Vein endothelial cell (primary cell): ENCODE measurements at places on chromosomes 1 and 21. TPM values are rescaled to one million over a fixed set of nuclear protein-coding genes. Genes with fewer than 3 reads are reported as not detected.

Gene DPT
- not detected in 2 replicates for total RNA-seq

Gene ANGPTL7
- not detected in 2 replicates for total RNA-seq

Gene DCST2
- not detected in 2 replicates for total RNA-seq

Gene BATF3
- total RNA-seq = 0.33 and 1.2 TPM in 2 replicates

Gene CELA3A
- total RNA-seq = not detected in 2 replicates

Gene MUL1
- 31.6 and 41.2 TPM in 2 replicates for total RNA-seq

Gene HSD3B2
- total RNA-seq = not detected in 2 replicates

Gene PADI2
- total RNA-seq = under 0.01 TPM in 1 of 2 replicates, not detected in the other

Gene HRNR
- not detected in 2 replicates for total RNA-seq

Gene DPH2
- 22.9 and 26.4 TPM in 2 replicates for total RNA-seq

Gene HLX
- 8.5 and 15.0 TPM in 2 replicates for total RNA-seq

Gene TMEM51
- 10.8 and 12.4 TPM in 2 replicates for total RNA-seq

Gene AMY1C
- not detected in 2 replicates for total RNA-seq

Gene C1QB
- total RNA-seq = not detected in 2 replicates

Gene SCYL3
- 6.6 and 7.8 TPM in 2 replicates for total RNA-seq

Gene AKNAD1
- total RNA-seq = not detected in 2 replicates

Gene GBP6
- total RNA-seq = not detected in 2 replicates

Gene FCGR1A
- not detected in 2 replicates for total RNA-seq

Gene GBP4
- total RNA-seq = 2.0 and 4.8 TPM in 2 replicates

Gene ETNK2
- total RNA-seq = 16.8 and 30.4 TPM in 2 replicates

Gene KRTAP12-2
- not detected in 2 replicates for total RNA-seq

Gene TFAP2E
- 0.19 TPM in 1 of 2 replicates, not detected in the other for total RNA-seq

Gene LMOD1
- under 0.01 and 0.10 TPM in 2 replicates for total RNA-seq

Gene UBL4B
- not detected in 2 replicates for total RNA-seq

Gene MAP10
- 2.0 and 2.5 TPM in 2 replicates for total RNA-seq

Gene SLAMF1
- not detected in 2 replicates for total RNA-seq

Gene FMO3
- not detected in 2 replicates for total RNA-seq

Gene TSACC
- 0.65 TPM in 1 of 2 replicates, not detected in the other for total RNA-seq

Gene ADORA3
- under 0.01 and 0.19 TPM in 2 replicates for total RNA-seq

Gene IGSF21
- not detected in 2 replicates for total RNA-seq

Gene GPR89B
- 7.8 and 22.3 TPM in 2 replicates for total RNA-seq

Gene HCRTR1
- total RNA-seq = 1.3 and 2.0 TPM in 2 replicates

Gene KRTAP19-4
- not detected in 2 replicates for total RNA-seq
